Transverse colon (tissue), 4 donors: ENCODE measurements at places on chromosomes 3 and 15. TPM values are rescaled to one million over a fixed set of nuclear protein-coding genes. Genes with fewer than 3 reads are reported as not detected.

The GPR27 gene
- total RNA-seq: not detected

The ITIH1 gene
- not detected for total RNA-seq

The LTF gene
- not detected for total RNA-seq

The CACNA1D gene
- total RNA-seq: 29.1 TPM

The C3orf52 gene
- total RNA-seq: 26.9 TPM

The AGTR1 gene
- total RNA-seq: 7.1 TPM

The KBTBD13 gene
- not detected for total RNA-seq

The SLC22A13 gene
- not detected for total RNA-seq

The SPATA12 gene
- total RNA-seq: not detected

The TMEM40 gene
- not detected for total RNA-seq

The ETV5 gene
- 1.9 TPM for total RNA-seq

The CADM2 gene
- 3.2 TPM for total RNA-seq

The GMNC gene
- not detected for total RNA-seq

The PROS1 gene
- 2.2 TPM for total RNA-seq

The CCDC71 gene
- total RNA-seq: 33.0 TPM

The ALPK3 gene
- 4.6 TPM for total RNA-seq

The FBXL22 gene
- 28.1 TPM for total RNA-seq

The ABHD5 gene
- 43.8 TPM for total RNA-seq

The ZNF80 gene
- total RNA-seq: not detected

The PLA2G4E gene
- total RNA-seq: not detected

The ASB14 gene
- total RNA-seq: not detected
